ENCODE measurements at places on chromosomes 2 and 18.

DNA sequence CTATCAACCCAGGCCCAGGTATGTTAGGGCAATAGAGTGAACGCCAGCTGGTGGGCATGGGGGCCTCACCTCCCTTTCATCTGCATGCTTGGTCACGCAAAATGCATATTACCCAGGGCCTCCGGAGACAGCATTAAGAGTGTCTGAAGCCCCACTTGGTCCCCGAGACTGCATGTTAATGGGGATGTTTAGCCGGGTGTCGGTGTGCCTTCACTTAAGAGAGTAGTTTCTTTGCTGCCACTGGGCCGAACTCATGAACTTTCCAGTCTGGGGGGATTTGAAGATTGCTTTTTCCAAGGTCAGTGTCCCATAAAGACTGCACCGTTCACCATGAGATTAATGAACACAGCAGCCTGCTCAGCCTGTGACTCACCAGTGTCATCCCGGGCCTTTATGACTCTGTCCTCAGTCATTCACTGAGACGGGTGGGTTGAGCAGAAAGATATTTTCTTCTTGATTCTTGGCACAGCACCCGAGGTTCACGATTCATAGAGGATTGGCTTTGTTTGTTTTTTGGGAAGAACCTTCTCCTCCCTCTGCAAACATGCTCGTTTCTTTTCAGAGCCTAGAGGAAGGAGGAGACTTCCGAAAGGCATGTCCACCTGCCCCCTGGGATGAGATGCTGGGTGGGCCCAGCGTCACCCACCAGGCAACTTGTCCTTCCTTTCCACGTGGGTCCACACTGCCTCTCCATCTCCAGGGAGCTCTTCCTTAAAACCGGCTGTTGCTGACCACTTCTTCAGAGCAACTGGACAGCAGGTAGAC lies 199.1 kb downstream of the GLI2 start:
- no peak for DNase-seq

GRCh38 chr18:69961718-69962117 lies 14.0 kb upstream of the CD226 start:
- DNase-seq, result no peak

GRCh38 chr2:24332791-24333540 lies 27.4 kb downstream of the ITSN2 start:
- no peak for DNase-seq

DNA sequence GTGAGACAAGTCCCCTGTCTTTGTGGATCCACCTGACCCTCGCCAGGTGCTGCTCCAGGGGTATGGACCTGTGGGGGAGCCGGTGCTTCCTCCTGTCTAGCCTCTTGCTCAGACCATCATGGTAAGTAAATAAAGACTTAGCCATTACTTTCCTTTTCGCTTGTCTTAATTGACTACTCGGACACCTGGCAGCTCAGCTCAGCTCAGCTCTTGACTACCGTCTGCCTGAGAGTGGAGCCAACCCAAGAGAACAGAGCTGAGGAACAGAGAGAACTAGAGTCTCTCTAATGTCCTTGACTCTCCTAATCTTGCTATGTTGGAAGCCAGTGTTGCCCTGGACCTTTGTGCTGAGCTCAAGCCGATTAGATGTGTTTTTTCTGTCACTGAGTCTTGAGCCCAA lies 170.3 kb upstream of the CXCR4 start:
- DNase-seq, result no peak

- DNase-seq, result no peak
Observed at GRCh38 chr18:6835345-6835744, 105.8 kb downstream of the ARHGAP28 start.

DNA sequence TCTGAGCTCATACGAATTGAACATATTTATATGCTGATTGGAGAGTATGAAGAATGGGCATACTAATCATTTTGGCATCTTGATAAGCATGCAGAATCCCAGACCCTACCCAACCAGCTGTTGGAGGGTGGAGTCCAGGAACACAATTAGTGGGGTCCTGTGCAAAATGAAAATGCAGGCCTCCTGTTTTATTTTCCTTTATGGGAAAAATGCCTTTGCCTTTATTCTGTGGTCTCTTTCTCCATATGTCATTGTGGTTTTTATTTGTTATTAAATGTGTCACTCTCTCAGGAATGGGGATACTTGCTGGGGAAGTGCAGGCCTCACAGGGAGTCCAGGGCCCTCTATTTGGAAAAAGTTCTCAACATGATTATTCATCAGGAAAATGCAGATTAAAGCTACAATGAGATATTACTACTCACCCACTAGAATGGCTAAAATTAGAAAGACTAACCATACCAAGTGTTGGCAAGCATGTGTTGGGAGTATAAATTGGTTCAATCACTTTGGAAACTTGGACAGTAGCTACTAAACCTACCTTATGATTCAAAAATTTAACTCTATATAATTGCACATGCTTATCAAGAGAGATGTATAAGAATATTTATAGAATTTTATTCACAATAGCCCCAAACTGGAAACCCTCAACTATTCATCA lies 223.1 kb upstream of the FBXO11 start:
- DNase-seq, result no peak

DNA sequence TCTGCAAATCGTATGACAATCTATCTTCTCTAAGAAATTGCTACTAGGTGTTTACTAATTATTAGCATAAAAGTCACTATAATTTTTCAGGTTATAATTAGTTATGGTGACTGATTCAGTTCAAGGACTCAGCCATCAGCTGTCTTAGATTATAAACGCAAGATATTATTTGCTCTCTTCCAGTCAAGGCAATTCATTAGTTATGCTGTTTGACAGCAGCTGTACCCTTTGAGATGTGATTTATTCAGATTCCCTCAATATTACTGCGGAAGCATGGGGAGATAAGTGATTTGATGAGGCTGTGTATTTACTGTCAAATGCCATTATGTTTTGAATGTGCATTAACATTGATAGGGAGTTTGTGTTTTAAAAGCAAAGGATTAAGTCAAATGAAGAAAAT lies 558.9 kb upstream of the FSIP2 start:
- DNase-seq, result no peak

DNA sequence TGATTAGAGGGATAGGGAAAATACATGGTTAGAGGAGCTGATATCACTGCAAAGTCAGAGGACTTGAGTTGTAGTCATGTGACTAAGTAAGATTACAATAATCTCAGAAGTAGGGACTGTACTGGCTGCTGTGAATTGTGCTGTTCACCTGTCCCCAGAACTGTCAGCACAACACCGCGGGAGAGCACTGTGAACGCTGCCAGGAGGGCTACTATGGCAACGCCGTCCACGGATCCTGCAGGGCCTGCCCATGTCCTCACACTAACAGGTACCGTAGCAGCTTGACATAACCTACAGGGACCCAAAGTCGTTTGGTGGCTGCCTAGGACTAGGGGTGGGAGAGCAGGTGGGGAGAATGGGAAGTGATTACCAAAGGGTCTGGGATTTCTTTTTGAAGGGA lies 132.8 kb upstream of the TTC39C start:
- no peak for DNase-seq

DNA sequence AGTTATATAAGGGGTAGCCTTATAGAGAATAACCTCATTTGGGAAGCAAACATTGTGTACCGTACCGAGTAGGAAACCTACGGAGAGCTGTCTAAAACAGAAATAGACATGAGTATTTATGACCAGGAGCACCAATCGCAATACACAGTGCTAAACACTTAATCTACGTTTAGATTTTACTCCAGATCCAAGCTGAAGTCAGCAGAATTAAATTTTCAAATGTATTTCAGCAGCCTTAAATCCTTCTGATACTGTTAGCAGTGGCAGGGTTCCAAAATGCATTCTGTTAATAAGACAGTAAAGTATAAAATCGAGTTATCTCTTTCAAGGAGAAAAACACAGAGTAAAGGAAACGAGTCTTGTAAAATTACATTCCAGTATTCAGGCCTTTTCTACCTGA lies 118.1 kb upstream of the ZNF521 start:
- DNase-seq, result no peak

DNA sequence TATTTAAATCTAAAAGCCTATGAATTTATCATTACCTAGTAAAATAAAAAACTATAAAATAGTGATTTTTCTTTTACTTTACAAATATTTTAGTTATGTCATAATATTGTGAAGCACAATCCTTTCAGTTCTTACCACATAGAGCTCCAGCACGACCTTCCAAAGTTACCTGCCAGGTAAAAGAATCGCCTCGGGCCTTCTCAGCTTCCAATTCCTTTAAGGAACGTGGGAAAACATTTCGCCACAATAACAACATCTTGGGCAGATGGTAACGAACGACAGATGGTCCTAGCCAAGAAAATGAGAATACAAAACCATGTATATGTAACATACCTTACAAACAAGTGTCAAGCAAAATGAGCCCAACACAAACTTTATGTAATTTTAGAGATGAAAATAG lies 23.7 kb downstream of the HEATR5B start:
- DNase-seq, result no peak

DNA sequence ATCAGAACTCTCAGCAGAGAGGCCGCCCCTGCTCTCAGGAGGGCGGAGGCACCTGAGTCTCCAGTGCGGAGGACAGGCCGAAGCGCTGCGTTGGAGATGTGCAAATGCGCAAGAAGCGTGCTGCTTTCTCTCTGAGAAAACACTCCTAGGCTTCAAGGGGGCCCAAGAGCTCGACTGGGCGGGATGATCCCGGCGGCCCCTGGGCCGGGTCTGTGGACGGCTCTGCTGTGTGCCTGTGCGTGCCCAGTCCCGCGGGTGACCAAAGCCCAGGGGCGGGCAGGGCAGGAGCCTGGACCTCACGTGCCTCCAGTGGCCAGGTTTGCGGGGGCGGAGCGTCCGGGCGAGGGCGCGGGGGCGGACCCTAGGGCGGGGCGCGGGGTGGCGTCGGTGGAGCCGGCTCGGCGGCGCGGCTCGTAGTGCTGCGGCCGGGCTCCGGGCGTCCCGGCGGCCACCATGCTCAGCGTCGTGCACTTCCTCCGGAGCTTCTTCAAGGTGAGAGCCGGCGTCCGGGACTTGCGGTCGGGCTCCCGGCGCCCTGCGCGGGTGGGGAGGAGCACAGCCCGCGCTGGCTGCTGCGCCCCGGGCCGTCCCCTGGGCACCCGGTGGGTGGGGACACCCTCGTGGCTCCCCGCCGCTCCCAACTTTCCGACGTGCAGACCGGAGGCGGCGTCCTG lies at the start of gene ARHGEF4:
TSS of gene ARHGEF4 (plus strand) at position 414 of the 674 bp plus-strand sequence. CDS start at position 454, 40 bp downstream.
- no peak for DNase-seq

DNA sequence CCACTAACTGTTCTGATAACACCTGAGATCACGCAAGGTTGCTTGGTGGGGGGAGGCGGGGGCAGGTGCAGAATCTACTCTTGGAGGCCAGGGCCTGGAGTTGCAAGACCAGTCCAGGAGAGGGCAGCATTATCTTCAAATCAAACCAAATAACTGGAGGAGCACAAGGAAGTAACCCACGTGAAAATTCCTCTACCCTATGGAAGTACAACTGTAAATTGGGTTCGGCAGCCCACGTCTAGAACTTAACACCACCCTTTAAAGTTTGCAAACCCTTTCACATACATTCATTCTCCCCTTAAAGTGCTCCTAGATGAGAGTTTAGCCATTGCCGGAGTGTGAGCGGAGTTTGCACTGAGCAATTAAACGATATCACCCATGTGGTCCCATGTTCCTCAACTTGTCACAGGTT lies 19.6 kb upstream of the CXCR1 start:
- DNase-seq, result peak; percentile 60

DNA sequence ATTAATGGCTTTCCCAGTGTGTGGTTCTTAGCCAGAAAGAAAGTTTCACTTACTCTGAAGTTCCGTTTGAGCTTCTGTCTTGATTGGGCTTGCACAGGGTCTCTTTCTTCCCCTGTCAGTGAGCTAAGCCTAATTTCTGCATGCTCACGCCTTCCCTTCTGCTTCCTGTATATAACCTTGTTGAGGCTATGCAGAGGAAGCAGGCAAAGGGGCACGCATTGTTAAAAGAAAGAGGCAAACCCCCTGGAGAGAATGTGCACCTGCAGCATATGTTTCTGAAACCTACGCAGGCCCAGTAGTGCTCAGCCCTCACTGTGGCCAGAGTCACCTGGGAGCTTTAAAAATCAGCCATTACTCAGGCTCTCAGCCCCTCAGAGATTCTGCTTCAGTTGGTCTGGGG lies 14.5 kb upstream of the PLA2R1 start:
- no peak for DNase-seq

GRCh38 chr2:44655401-44655864 lies 286.1 kb upstream of the SIX3 start:
- DNase-seq, result no peak
